Activated naive CD4-positive, alpha-beta T cell (primary cell): ENCODE measurements at places on chromosomes 1 and 21.

DNA sequence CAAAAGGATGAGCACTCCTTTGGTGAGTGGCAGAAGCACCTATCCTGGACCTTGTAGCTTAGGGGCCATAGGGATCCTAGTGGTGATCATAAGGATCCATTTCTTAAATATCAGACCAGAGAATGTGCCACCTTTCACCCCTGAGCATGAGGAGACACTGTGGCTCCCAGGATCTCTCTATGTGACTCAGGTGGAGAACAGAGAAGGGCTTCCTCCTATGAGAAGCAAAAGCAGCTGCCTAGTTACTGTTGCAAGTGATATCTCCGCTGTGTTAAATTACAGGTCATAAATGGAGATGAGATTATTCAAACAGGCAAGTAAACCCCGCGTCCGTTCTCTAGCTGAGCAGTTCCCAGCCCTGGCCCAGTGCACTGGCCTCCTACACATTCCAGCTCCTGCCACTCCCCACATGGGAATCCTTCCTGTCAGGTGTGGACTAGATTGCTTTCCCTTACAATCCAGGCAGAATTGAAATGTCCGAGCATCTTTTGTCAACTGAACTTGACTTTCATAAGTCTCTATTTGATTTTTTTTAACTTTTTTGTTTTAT is 26.3 kb downstream of the CLEC20A start:
- DNase-seq: no peak

DNA sequence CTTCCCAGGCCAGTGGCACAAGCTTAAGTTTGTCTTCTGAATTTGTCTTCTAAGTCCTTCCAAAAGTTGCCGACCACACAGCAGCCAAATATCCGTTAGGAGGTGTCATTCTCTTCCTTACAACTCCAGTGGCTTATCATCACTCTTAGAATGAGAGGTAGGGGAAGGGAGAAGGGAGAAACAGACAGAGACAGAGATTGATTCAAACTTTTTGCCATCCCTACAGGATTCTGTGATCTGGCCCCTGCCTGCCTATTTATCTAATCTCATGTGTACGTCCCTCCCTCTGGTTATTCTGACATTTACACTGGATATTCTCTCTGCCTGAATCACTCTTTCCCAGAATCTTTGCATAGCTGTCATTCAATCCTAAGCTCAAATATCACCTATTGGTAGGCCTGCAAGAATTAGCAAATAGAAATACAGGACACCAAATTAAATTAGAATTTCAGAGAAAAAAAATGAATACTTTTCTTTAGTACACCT is 488 bp upstream of the GNL2 start:
- DNase-seq: no peak

- no peak for DNase-seq
Measured at GRCh38 chr1:187744665-187745064, 915.9 kb downstream of the PLA2G4A start.

DNA sequence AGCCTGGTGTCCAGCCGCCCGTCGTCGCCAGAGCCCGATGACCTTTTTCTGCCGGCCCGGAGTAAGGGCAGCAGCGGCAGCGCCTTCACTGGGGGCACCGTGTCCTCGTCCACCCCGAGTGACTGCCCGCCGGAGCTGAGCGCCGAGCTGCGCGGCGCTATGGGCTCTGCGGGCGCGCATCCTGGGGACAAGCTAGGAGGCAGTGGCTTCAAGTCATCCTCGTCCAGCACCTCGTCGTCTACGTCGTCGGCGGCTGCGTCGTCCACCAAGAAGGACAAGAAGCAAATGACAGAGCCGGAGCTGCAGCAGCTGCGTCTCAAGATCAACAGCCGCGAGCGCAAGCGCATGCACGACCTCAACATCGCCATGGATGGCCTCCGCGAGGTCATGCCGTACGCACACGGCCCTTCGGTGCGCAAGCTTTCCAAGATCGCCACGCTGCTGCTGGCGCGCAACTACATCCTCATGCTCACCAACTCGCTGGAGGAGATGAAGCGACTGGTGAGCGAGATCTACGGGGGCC is 1.2 kb downstream of the OLIG2 start:
- no peak for DNase-seq

GRCh38 chr1:201272799-201273198 is 10.5 kb upstream of the PKP1 start:
- DNase-seq: no peak

- no peak for DNase-seq
Measured at GRCh38 chr1:243316366-243316989, 60.6 kb downstream of the SDCCAG8 start.

DNA sequence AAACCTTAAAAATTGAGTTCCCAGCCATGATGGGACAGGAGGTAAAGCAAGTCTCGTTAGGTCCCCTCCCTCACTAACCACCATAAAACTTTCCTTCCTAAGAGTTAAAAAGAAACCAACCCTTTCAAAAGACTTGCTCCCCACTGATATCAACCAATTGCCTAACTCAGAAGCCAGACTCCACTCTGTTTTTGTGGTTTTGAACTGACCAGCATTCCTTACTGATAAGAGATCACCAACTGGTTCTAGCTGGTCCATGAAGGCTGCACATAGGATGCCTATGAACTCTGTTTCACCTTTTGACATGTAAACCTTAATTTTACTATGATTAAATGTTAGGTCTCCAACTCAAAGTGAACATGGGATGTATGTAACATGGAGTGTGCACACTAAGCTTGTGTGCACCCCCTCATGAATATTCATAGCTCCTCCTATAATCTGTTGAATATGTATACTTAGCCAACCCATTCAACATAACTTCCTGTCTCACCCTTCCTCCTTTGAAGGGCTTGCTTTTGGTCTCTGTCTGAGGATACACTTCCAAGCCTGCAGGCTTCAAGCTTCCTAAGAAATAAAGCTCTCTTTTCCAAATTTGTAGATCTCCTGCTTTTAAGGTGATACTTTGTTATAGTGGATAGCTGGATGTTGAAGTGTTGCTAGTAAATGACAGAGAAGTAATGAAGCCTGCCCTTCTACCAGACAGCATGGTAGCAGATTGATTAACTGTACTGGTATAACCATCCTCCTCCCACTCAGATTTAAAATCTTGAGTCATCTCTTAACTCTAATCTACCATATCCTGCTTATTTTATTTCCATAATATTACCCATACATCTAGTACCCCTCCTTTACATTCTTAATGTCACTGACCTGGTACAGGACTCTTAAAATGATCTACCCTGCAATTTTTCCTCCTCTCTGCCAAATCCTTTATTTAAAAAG is 95.6 kb downstream of the ZNF644 start:
- DNase-seq: no peak

DNA sequence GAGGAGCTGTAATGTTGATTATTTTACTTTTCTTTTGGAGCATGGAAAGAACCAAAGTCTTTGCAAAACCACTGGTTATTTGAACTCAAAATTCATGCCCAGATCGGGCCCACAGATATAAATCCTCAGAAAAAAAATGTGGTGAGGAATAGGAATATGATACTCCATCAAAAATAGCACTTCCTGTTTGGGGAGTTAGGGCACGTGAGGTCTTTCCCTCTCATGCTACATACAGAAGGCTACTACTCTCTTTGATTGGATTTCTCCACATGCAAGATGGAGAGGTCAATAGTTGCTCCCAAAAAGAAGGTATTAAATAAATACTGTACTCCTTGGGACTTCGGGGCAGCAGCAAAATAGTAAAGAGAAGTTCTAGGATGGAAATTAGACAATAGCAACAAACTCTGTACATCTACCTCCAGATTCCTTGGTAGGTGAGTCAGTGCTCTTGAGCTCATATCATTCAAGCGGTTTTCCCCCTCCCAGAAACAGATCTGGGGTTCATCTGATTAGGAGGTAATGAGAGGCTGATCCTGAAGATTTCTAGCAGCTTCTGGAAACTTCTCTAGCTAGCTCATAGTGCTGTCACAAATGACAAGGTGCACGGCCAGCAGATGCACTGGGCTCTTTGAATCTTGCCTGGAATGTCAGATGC is 47.1 kb downstream of the SLC9C2 start:
- DNase-seq: no peak

DNA sequence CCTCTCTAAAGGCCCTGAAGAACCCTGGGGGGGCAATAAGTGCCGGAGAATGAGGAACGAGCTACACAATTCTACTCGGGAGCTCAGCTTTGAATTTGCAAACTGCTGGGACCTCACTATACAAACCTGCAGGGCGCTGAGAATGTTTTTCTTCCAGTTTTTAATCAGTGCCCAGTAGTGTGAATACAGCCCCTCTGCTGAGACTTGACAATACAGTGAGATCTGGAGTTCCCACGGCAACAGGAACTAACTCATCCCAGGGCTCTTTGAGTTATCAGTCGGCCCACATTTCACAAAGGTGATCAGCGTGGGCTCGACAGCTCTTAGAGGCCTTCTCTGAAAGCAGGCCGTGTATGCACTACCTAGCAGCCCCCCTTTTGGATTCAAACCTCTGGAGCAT is 41.7 kb downstream of the TMEM53 start:
- no peak for DNase-seq

- DNase-seq: peak; percentile 38
Measured at GRCh38 chr1:246699095-246699735, 25.0 kb upstream of the SCCPDH start.

DNA sequence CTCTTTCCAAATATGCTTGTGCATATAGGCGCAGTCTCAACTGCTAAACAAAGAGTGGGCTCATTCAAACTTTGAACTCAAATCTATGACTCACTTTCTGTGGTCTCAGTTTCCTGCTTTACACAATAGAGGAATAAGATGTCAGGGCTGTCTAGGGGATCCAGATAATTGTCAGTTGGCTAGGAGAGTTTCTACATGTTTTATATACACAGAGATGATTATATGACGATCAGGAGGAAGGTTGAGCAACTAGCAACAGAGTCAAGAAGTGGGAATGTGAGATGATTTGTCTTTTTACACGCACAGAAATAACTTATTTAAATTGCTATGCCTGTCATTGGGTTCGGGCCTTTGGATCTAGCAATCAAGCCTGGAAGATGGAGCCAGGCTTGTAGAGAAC is 299.4 kb upstream of the LYPLAL1 start:
- DNase-seq: no peak

GRCh38 chr1:225745273-225745672 is 32.4 kb upstream of the SRP9 start:
- no peak for DNase-seq

GRCh38 chr1:226741009-226741408 is 1.9 kb upstream of the ITPKB start:
- no peak for DNase-seq

GRCh38 chr1:28927266-28927647 is 12.9 kb downstream of the EPB41 start:
- no peak for DNase-seq

DNA sequence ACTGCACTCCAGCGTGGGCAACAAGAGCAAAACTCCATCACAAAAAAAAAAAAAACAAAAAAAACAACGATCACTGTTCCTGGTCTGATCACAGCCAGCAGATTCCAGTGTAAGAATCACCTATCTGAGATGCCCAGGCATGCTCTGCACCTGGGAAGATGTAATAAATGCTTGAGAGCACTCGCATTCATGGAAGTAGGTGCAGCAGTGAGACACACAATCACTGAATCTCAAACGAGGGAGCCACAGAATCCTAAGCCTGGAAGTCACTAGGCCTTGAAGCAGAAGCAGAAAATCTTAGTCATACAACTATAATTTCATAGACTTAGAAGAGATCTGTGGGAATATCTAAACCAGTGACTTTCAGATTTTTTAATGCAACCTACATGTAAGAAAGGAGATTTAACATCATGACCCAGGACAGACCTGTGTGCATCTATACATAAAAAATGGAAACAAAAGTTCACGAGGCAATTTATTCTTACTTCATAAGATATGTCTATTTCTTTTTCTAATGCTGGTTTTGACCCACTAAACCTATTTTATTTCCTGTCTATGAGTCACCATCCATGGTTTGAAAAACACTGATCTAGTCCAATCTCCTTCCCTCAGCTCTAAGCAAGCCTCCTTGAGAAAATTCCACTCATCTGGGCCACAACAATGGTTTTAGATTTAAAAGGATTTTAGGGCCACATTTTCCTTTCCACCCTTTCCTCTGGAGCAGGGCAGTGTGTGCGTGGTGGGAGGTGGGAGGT is 30.4 kb downstream of the RIMS3 start:
- no peak for DNase-seq

GRCh38 chr1:86499987-86500593 is 31.4 kb downstream of the CLCA1 start:
- DNase-seq: no peak

- no peak for DNase-seq
Measured at GRCh38 chr1:102434421-102434820, 437.7 kb upstream of the OLFM3 start.

GRCh38 chr1:9269078-9269501 is 23.6 kb upstream of the SPSB1 start:
- no peak for DNase-seq

DNA sequence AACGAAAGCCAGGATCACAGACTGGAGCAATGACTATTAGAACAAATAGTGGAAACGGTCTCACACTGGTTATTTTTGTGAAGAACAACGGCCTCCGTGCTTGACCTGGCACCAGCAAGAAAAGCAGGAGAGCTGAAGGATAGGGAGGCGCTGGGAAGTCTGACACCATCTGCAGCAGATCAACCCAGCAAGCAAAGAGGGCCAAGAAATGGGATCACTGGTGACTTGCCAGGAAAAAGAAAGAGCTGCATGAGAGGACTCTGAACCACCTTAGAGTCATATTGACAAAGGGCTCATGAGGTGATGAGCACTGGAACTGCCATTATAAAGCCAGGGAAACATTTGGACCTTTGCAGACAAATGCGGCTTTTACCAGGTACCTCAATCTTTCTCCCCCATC is 25.0 kb downstream of the MTOR start:
- DNase-seq: no peak

DNA sequence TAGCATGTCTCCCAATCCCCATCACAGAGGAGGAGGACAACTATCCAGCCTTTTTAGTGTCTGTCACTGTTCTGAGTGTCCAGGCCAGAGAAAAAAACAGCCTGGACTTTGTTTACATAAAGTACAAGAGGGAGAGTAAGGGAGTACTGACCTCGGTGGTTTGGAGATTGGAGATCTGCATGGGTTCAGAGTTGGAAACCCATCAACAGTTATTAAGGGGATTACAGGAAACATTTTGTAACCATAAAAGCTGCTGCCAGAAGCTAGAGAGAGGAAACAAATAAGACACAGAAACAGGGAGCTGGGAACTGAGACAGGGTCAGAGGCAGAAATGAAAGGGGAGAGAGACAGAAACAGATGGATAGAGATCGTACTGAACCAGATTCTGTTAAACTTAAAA is 131.5 kb upstream of the CTTNBP2NL start:
- DNase-seq: no peak

DNA sequence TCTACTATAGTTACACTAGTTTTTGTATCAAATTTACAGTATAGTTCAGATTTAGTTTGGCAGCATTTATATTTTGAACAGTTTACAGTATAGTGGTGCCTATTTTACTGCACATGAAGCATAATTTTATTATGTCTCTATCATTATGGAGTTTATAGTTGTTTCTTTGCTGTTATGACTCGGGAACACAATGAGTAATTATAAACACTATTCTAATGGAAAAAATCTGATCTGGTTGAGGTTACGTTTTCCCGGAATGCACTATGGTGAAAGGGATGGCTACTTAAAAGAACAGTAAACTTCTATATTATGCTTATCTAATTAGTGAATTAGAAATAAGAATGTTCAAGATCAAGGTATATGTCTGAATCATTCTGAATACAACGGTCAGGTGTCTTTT is 10.6 kb downstream of the LCA5L start:
- DNase-seq: no peak
